Left renal pelvis (tissue), 4 donors: ENCODE measurements at places on chromosomes 16 and 17. TPM values are rescaled to one million over a fixed set of nuclear protein-coding genes. Genes with fewer than 3 reads are reported as not detected.

DNA sequence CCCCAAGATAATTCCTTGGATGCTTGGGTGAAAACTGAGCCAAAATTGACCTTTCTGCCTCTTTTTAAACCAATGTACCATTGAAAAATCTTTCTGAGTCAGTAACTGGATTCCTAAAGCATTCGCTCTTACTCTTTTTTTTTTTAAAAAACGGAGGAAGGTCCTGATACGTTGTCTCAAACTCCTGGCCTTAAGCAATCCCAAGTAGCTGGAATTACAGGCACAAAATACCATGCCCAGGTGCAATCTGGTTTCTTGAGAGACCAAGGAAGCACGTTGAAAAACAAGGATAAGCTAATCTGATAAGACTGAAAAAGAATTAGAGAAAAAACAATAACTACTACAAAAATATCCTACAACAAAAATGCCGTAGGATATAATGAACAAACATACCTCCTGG is 136.5 kb downstream of the SSH2 start:
- DNase-seq, result no peak

HOXB6 gene
- 96.8 TPM for polyA plus RNA-seq

DNA sequence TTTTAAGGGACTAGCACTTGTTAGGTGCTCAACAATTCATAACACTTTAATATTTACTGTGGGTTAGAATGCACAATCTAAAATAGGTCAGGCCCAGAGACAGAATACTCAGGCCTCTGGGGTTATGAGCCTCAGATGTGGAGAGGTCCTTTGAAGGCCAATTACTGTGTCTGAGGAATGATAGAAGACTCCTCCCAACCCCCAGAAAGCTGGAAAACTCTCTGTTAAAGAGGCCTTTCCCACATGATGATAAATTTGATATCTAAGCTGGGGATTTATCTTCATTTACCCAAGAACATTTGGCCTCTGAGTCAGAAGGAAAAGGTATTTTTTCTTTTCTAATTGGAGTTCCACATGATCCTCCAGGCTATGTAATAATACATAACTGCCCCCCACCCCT is 41.1 kb upstream of the MMD start:
- no peak for DNase-seq

DNAI2 gene
- polyA plus RNA-seq, result 0.18 TPM

NGFR gene
- 42.0 TPM for polyA plus RNA-seq

DNA sequence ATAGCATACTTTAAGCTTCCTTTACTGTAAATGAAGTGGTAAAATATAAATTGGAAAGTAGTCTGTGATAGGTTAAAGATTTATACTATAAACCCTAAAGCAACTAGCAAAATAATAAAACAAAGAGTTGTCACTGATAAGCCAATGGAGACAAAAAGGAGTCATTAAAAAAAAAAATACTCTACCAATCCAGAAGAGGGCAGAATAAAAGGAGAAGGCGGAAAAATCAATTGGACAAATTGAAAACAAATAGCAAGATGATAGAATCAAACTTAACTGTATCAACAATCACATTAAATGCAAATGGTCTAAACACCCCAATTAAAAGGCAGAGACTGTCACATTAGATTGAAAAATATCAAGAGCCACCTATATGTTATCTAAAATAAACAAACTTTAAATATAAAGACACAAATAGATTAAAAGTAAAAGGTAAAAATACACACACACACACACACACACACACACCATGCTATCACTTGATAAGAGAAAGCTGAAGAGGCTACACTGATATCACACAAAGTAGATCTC is 71.8 kb downstream of the CACNG1 start:
- no peak for DNase-seq

EVPL gene
- polyA plus RNA-seq, result 0.60 TPM

TMEM238L gene
- 2.4 TPM for polyA plus RNA-seq

TMEM92 gene
- polyA plus RNA-seq, result 1.9 TPM

- no peak for DNase-seq
These were observed 167.1 kb downstream of the KCNJ2 start for GRCh38 chr17:70336411-70336810.

DNA sequence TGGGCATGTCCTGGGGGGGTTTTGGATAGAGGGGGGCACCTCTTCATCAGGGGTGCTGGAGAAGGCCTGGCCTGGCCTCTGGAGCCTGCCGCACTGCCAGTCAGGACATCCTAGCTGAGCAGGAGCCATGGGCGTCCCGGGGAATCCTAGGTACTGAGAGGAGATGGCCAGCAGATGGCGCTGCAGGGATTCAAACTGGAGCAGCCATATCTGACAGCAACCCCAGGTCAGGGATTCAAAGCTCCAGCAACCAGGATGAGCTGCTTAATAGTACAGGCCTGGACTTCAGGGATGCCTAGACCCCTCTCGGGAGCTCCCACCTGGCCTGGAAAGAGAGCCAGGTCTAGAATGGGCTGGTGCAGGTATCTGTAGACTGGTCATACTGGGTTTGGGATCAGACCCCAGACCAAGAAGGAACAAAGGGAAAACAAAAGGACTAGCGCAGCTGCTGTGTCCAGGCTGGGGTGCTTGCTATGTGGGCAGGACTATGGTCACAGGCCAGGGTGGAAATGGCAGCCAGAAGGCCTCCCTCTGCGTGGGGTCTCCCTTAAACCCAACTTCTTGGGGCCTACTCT is 306.9 kb upstream of the RBFOX1 start:
- no peak for DNase-seq

GRCh38 chr16:82713778-82714177 is 87.0 kb downstream of the CDH13 start:
- no peak for DNase-seq

DNA sequence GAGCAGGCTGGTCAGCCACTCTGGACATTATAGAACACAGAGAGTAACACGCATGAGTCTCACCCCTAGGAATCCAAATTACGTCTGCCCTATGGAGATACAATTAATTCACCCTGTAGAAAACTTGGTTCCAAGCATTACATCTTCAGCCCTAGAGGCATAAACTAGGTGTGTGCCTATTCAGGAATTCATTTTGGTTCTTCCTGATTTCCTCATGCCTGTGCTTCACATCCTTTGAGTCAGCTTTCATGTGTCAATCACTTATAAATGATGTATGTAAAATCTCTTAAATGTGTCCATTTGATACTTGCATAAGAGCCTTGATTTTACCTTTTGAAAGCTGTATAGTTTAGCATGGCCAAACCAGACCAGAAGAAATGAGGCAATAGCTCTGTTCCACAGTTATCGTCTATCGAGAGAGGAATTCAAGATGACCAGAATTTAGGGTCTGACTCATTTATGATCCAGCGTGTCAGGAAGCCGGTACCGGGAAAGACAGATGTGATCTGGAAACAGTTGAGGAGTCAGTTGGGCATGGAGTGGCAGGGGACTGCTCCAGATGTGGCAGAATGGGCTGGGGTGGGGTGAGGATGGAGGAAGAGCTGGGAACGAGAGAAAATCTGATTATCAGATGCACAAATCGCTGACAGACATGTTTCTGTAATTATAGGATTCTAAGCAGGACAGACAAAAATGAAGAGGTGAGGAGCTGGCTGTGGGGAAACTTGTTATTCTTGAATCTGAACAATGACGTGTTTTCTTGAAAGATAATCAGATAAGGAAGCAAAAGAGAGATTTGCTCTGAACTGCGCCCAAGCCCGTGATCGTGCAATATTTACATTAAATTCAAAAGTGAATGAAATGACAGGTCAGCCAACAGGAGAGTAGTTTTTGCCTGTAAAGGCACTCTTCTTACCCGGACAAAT is 76.7 kb downstream of the C16orf95 start:
- DNase-seq, result no peak

- no peak for DNase-seq
These were observed 225.8 kb downstream of the PMP22 start for GRCh38 chr17:15039366-15039765.

SAMD14 gene
- polyA plus RNA-seq, result 14.2 TPM

GRCh38 chr16:10312008-10312407 is 73.9 kb upstream of the ATF7IP2 start:
- DNase-seq, result no peak

GRCh38 chr16:1635070-1635469 is 22.9 kb downstream of the CRAMP1 start:
- DNase-seq, result no peak

- DNase-seq, result no peak
These were observed 4.8 kb downstream of the KLHL11 start for GRCh38 chr17:41860254-41860931.

DNA sequence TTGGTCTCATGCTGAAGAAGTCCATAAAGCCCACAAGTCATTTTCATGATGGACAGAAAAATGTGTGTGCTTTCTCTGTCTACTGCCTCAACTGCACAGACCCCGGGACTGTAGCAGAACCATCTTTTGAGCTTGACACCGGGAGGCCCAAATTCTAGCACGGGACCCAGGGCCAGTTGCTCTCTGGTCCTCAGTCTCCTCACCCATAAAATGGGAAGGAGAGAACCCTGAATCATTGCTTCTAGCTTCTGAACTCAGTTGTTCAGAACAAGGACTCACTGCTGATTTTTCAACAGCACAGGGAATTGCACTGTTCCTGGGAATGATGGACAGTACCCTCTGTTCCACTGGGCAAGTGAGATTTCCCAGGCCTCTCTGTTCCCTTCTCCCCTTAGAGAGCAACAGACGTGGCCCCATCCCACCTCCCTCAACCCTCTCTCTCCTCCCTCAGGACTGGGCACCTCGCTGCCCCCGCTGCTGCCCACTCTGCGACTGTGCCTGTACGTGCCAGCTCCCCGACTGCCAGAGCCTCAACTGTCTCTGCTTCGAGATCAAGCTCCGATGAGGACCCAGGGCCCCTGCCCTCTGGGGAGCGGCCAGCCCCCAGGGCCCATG is 2.2 kb upstream of the ALDOA start:
- DNase-seq, result no peak

ITPRIPL2 gene
- 15.5 TPM for polyA plus RNA-seq

GRCh38 chr17:10631048-10631700 is 25.9 kb downstream of the MYH3 start:
- no peak for DNase-seq

DNA sequence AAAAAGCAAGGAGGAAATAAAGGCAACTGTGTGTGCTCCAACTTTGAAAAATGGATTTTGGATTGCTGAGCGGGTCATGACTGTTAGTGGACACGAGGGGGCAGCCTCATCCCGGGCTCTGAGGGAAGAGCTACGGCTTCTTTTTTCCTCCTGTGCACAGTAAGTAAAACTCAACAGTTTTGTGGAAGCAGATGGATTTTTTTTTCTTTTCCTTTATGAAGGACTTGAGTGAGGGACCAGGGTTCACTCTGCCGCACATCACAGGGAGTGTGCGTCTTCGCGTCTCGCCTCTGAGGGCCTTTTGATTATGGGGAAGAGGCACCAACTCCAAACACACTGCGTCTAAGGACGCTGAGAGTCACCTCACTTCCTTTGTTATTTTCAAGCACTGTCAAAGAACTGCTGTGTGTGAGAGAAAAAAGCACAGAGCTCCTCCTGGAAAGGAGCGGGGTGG is 80.3 kb upstream of the GOT2 start:
- DNase-seq, result peak; percentile 38

- DNase-seq, result no peak
These were observed 106.3 kb downstream of the CDH11 start for GRCh38 chr16:65015599-65015998.

GRCh38 chr17:82383411-82383810 is 11.8 kb downstream of the UTS2R start:
- no peak for DNase-seq

TBC1D28 gene
- polyA plus RNA-seq, result not detected

- no peak for DNase-seq
These were observed 55.7 kb upstream of the CNEP1R1 start for GRCh38 chr16:49969091-49970030.

DNA sequence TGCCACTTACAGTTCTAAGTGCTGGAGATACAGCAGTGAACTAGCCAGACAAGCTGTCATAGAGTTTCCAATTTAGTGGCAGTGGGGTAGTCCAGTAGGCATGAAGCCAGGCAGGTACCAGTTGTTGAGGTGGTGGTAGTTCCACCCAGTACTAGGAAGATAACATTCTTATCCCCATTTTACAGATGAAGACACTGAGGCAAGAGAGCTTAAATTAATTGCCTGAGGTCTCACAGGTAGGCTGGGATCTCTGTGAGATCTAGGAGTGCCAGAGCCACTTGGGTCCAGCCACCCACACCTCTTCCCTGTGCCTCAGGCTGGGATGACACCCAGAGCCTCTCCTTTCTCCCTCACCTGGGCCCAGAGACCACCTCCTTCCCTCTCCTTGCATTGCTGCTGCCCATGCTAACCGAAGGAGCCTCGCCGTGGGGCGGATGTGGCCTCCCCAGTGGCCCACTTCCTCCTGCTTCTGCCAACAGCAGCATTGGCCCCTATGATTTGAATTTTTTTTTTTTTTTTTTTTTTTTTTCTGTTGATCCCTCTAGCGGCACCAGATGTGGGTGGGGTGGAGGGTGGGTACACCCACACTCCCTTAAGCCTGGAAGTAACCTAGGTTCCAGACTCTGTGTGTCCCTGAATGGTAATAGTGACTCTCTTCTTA is 114.0 kb downstream of the PRKCB start:
- DNase-seq, result no peak

- no peak for DNase-seq
These were observed 63.8 kb upstream of the CHMP6 start for GRCh38 chr17:80927791-80928216.

DNA sequence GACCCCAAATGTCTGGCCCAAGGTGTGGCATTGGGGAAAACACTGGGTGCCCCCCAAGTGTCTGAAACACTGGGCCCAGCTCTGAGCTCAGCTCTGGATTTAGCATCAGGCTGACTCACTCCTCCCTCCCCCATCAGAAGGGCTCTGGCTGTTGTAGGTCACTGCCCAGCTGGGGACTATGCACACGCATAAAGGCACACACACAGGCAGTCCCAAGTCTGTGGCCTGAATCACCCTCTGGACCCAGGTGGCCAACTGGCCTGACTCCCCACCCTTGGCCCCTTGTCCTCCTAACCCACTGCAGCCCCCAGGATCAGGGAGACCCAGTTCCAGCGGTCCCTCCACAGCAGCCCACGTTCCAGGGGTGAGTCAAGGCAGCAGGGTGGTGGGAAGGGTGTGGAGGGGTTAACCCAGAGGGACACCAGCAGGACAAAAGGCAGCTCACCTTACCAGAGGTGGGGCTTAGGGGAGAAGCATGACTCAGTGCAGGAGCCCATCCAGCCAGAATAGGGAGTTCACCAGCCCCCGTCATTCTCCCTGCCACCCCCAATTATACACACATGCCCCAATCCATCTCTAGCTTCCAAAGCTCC is 47.0 kb downstream of the MYO18A start:
- no peak for DNase-seq

ANKRD40CL gene
- polyA plus RNA-seq, result 0.17 TPM

- DNase-seq, result no peak
These were observed 250.3 kb upstream of the SOX9 start for GRCh38 chr17:71870546-71870862.

DNA sequence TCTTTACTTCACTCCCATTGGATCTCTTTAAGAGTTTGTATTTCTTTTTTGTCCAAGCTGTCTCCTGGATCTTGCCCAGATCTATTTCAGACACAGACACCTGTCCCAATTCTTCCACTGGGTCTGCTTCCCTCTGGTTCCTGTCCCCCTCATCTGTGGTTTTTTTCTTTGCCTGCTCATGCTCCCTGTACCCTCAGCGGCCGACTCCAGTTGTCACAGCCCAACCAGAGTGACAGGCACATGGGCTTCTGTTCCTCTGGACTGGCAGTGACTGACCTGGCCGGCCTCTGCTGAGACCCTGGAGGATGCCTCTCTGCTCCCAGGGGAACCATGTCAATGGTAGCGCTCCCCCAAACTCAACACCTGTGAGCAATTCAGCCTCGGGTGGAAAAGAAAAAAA is 142.6 kb downstream of the WSCD1 start:
- no peak for DNase-seq
